ENCODE measurements at places on chromosomes 7 and 10.
A peak's percentile ranks its signal among the peaks of the same experiment; 100 is the strongest.

- no peak for DNase-seq
Observed at GRCh38 chr10:114487815-114488536, 83.7 kb upstream of the AFAP1L2 start.

GRCh38 chr7:94216944-94217461, 177.7 kb upstream of the COL1A2 start:
- DNase-seq, result no peak

DNA sequence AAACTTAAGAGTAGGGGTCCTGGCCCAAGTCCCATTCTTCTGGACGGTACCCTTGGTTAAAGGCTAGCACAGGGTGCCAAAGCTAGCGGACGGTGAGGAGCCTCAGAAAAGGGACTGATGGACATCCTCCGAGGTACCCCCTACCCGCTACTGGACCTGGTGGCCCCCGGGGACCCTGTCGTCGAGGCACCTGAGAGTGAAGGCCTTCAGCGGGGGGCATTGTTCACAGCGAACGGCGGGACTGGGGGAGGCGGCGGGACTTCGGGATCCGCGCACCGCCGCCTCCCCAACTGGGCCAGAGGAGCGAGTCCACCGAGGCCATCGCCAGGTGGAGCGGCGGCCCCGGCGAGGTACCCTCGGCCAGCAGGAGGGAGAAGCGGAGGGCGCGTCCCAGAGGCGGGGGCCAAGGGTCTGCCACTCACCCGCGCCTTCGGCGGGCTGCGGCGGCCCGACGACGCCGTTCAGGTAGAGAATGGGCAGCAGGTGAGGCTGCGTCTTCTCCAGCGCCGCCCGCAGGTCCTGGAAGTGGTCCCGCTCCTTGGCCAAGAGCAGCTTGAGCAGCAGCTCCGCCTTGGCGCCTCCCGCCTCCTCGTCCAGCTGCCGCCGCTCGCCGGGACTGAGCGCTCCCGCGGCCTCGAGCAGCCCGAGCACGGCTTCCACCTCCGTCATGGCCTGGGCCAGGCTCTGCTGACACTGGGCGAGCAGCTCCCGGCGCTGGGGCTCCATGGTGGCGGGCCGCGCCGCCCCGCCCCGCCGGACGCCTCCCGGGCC, 575 bp downstream of the DLG5 start:
- no peak for DNase-seq

DNA sequence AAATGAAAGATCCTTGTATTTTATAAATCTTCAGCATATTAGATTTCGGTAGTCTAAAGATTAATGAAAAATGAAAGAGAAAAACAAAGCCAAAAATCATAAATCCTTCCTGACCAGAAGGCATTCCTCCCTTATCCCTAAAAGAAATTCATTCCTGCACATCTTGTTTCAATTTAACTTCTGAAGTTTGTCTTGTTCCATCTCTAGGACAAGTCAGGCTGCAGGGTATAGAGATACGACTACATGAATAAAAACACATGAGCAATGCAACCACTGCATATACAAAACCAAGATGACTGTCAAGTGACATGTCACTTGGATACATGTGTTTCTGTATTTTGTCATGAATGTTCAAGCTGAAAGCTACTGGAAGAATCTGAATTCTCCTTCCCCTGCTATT, 214.9 kb downstream of the JAZF1 start:
- no peak for DNase-seq

GRCh38 chr10:58351616-58352578, 17.1 kb downstream of the UBE2D1 start:
- no peak for DNase-seq

DNA sequence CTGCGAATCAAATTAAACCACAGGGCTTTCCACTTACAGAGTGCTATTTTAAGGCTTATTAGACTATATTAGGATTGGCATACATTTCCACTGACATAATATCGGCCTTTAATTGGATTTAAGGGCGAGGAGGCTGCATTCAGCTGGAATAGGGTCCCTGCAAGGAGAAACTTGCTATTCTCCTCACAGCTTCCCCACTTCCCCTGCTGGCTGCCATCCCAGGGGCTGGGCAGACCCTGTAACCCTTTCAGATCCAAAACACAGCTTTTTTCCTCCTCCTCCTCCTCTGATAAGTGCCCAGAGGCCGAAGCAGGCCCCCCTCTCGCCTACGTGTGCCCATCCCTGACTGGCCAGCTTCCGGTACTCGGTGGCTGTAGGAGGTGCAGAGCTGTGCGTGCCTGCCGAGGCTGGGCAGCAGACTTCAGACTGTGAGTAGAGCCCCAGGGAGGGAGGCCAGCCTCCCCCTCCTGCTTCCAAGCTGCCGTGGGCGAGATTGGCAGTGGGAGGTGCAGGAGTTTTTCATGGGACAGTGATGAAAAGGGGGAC, 224.2 kb downstream of the PLXNA4 start:
- no peak for DNase-seq

GRCh38 chr7:104807671-104808070, 206.3 kb upstream of the KMT2E start:
- no peak for DNase-seq

GRCh38 chr7:150823043-150823442, 22.5 kb downstream of the TMEM176A start:
- no peak for DNase-seq

- no peak for DNase-seq
Observed at GRCh38 chr10:12241810-12242529, 46.0 kb downstream of the CDC123 start.

GRCh38 chr7:41872966-41873365, 170.1 kb upstream of the INHBA start:
- DNase-seq, result no peak

- no peak for DNase-seq
Observed at GRCh38 chr10:58991856-58992255, 184.6 kb upstream of the PHYHIPL start.

DNA sequence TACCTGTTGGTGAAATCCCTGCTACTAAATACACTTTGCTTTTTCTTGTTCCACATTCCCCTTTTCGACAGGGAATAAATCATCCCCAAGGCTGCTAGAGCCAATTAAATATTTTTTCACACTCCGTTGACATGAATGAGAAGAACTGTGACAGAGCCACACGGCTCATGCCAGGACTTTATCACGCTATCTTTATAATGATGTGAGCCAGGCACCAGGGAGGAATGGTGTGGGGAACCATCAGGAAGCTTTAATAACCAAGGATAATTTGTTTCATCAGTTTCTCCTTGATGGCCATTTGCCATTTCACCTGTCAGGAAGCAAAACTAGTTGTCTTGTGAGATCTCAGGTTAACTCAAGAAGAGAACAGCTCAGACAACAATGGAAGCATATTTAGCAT, 193.0 kb upstream of the C7orf33 start:
- no peak for DNase-seq

GRCh38 chr10:34224639-34225038, 590.5 kb downstream of the PARD3 start:
- no peak for DNase-seq

DNA sequence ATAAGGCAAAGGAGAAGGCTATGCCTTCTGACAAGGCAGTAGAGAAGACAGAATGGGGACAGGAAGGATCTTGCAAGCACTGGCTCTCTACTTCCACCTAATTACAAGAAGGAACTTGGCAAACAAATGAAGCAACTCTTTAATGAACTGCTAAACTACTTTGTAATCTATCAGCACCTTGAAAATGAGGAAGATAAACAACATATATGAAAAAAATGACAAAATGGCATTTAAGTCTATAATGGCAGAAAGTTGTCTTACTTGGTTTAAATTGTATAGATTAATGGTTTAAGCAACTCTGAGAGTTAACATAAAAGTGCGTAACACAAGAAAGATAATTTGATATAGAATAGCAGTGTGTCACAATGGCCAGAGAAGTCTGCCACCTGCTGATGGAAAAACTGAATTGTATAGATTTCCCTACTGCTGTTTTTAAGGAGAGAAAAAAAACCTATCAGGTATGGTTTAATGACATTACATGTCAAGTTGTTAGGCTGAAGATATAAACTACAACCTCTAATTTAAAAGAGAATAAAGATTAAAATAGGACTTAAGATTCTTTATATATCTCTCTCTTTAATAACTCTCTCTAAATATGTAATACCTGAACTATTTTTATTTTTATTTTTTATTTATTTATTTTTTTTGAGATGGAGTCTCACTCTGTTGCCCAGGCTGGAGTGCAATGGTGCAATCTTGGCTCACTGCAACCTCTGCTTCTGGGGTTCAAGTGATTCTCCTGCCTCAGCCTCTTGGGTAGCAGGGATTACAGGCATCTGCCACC, 11.8 kb downstream of the NT5C3A start:
- DNase-seq, result no peak

GRCh38 chr7:156074982-156075615, 262.8 kb upstream of the SHH start:
- no peak for DNase-seq

GRCh38 chr10:5092848-5093790, 1.1 kb upstream of the AKR1C3 start:
- DNase-seq, result no peak

- no peak for DNase-seq
Observed at GRCh38 chr10:93333278-93333978, 148.7 kb downstream of the MYOF start.

- DNase-seq, result no peak
Observed at GRCh38 chr7:47153058-47153457, 428.9 kb downstream of the TNS3 start.

DNA sequence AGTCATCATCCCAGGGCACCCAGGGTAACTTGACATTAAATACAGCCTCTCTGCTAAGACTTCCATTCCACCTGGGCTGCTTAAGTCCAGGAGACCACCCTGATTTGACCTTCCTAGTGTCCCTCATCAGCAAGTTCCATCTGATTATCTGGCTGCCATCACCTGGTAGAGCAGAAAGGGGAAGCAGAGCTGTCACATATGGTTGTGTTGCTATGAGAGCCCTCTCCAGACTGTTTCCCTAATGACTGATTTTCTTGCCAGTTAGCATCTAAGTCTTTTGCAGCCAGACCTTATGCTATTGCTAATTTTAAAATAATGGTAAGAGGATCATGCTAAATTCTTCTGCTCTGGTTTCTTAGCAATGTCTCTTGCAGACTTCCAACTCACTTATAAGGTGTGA, 38.7 kb downstream of the KCNH2 start:
- DNase-seq, result no peak

- peak; percentile 58 for DNase-seq
Observed at GRCh38 chr10:132536241-132536876, 1.2 kb upstream of the INPP5A start.

DNA sequence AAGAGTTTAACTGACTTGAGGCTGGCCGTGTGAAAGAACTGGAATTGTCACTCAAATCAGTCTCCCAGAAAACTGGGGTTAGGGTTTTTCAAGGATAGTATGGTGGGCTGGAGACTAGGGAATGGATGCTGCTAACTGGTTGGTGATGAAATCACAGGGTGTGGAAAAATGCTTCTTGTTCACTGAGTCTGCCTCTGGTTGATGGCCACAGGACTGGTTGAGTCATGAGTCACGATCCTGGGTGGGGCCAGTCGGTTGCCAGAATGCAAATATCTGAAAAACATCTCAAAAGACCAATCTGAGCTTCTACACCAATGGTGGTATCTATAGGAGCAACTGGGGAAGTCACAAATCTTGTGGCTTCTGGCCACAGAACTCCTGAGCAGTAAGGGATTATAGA, 16.3 kb upstream of the BAMBI start:
- no peak for DNase-seq

- no peak for DNase-seq
Observed at GRCh38 chr7:40799493-40800403, 664.9 kb downstream of the SUGCT start.

GRCh38 chr7:12719141-12719919, 31.9 kb downstream of the ARL4A start:
- no peak for DNase-seq

- no peak for DNase-seq
Observed at GRCh38 chr7:134153493-134154136, 26.5 kb downstream of the LRGUK start.

DNA sequence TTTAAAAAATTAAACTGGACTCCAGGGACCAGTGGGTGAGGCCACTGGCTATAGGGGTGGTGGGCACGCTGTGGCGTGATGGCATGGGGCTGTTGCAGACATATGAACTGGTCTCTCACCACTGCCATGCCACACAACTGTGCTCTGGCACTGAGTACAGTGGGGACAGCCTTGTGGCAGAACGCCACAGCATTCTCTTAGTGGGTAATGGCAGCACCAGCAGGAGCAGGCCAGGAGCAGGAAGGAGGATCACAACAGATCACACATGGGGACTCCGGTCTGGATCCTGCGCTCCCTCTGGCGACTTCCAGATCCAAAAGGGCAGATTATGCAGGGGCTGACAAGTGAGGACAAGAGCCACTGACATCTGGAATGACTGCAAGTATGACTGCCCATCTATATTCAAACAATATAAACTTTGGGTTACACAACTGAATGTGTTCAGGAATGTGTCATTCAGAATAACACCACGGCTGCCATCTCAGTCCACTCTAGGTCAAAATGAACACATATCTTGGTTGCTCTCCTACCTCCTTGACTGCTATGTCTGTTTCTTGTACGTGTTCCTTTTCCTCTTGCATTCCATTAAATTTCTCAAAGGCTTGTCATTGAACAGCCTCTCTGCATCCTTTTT, 176.0 kb downstream of the KMT2E start:
- DNase-seq, result no peak

GRCh38 chr10:127040756-127041155, 135.5 kb downstream of the DOCK1 start:
- DNase-seq, result no peak

GRCh38 chr7:134522601-134523000, 4.8 kb upstream of the AKR1B10 start:
- no peak for DNase-seq

GRCh38 chr10:28939281-28940157, 262.2 kb downstream of the BAMBI start:
- DNase-seq, result peak; percentile 74
